Colonic mucosa (tissue), 4 donors: ENCODE measurements at places on chromosomes 7 and 10. TPM values are rescaled to one million over a fixed set of nuclear protein-coding genes. Genes with fewer than 3 reads are reported as not detected.

DNA sequence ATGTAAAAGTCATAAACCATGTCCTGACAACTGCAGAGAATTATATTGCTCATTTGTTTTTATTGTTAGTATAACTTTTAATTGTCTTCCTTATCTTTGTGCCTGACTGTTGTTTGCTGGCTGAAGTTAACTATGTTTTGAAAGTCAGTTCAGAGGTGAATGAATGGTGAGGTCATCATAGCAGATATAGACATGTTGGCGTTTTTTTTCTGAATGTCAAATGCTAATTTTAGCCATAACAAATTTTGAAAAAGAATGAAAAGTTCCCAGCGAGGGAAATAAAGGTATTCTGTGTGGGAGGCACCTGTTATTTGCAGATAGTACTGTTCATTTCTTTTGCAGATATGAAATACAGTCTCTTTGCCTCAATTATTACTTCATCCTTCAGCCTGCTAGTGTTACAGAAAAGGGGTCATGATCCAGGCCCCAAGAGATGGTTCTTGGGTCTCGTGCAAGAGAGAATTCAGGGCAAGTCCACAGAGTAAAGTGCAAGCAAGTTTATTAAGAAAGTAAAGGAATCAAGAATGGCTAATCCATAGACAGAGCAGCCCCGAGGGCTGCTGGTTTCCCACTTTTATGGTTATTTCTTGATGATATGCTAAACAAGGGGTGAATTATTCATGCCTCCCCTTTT is 96.5 kb downstream of the CAMK1D start:
- DNase-seq: no peak
- no peaks in the 10 kb centered on the region for H3K27me3 ChIP-seq
- peak overlapping the region; percentile 50 for H3K27ac ChIP-seq

DNA sequence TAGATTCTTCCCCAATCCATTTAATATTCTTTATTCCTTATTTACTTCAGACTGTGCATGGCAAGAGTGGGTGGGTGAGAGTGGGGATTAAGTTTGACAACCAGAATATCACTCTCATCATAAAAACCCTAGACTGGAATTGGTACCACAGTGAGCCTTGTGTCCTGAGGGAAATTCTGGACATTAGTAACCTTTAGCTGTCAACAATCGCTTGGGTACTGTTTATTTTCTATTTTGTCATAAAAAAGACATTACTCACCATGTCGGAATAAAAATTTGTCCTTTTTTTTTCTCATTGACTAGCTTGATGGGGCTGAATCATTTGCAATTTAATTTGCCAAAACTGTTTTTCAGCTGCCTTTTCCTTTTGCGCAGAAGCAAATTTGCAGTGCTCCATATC is 176.1 kb upstream of the SEMA3C start:
- no peaks in the 10 kb centered on the region for H3K36me3 ChIP-seq
- H3K27ac ChIP-seq: no peak overlapping the region
- H3K27me3 ChIP-seq: no peaks in the 10 kb centered on the region
- no peak for DNase-seq

- H3K4me3 ChIP-seq: no peak overlapping the region
- no peaks in the 10 kb centered on the region for H3K36me3 ChIP-seq
Observed at GRCh38 chr10:59880971-59881510, 25.3 kb downstream of the CCDC6 start.

GRCh38 chr10:85645053-85645452 is 721.5 kb downstream of the GRID1 start:
- H3K36me3 ChIP-seq: no peaks in the 10 kb centered on the region
- H3K27ac ChIP-seq: no peak overlapping the region
- H3K27me3 ChIP-seq: no peaks in the 10 kb centered on the region
- DNase-seq: no peak
- H3K4me1 ChIP-seq: no peaks in the 10 kb centered on the region

- H3K4me1 ChIP-seq: no peaks in the 10 kb centered on the region
- H3K27ac ChIP-seq: no peak overlapping the region
- H3K4me3 ChIP-seq: no peak overlapping the region
- no peaks in the 10 kb centered on the region for H3K36me3 ChIP-seq
Observed at GRCh38 chr10:49176310-49177268, 11.6 kb downstream of the TMEM273 start.

GRCh38 chr7:2048531-2048930 is 184.2 kb downstream of the MAD1L1 start:
- no peak for DNase-seq
- H3K4me3 ChIP-seq: no peak overlapping the region
- no peaks in the 10 kb centered on the region for H3K4me1 ChIP-seq
- H3K27me3 ChIP-seq: no peaks in the 10 kb centered on the region
- H3K27ac ChIP-seq: no peak overlapping the region

DNA sequence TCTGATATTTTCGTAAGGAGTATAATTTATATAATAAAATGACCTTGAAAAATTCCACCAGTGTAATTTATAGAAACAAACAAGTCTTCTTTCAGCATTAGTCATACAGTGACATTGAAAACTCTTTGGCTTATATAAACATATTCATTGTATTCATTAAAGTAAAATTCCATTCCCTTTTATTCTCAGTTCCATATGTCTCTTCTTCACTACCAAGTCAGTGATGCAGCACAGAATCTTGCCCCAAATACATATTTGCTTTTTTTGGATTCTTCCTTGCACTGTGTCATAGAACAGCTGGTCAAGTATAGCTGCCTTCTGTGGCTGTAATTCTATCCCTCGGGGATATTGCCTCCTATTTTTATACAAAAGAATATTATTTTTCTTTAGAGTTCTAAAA is 884.5 kb upstream of the POT1 start:
- no peaks in the 10 kb centered on the region for H3K36me3 ChIP-seq
- no peak for DNase-seq
- no peak overlapping the region for H3K27ac ChIP-seq
- H3K4me1 ChIP-seq: no peaks in the 10 kb centered on the region
- no peaks in the 10 kb centered on the region for H3K27me3 ChIP-seq

DNA sequence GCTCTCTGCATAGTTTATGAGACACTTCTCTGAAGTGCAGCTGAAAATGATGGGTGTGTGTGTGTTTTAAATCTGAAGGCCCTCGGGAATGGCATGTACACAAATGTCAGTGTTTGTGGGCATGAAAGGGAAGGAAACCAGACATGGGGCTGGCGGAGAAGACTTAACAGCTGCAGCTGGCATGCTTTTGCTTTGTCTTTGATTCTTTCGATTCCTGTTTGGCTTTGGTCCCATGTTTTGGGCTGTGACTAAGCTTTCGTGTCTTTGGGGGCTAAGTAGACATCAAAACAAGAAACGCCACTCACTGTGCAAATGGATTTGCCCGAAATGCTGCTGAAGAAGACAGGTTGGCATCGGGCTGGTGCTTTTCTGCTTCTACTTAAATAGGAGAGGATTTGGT is 179.3 kb downstream of the PFKFB3 start:
- H3K4me3 ChIP-seq: no peak overlapping the region
- no peaks in the 10 kb centered on the region for H3K4me1 ChIP-seq
- no peaks in the 10 kb centered on the region for H3K27me3 ChIP-seq

The AKR1D1 gene
- not detected for total RNA-seq

The C7orf33 gene
- total RNA-seq: not detected
